ENCODE measurements at places on chromosomes 3 and 15.

- DNase-seq: no peak
These were observed 34.7 kb downstream of the GBE1 start for GRCh38 chr3:81726735-81727134.

- no peak for DNase-seq
These were observed 292.4 kb upstream of the SGO1 start for GRCh38 chr3:20478436-20478835.

DNA sequence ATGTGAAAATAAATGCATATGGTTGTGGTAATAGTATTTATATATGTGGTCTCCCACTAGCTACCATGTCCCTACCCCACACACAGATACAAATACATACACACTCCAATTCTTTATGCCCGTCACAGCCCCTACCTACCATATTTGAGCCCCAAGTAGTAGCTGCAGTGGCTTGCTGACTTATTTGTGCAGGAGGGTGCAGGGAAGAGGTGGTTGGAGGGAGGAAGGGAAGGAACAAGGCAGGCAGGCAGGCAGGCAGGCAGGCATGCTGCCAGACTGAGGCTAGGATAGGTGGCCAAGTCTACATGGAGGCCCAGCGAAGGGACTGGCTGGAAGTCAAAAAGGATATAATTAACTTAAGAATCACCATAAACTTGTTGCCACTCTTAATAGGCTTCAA, 82.9 kb downstream of the SCN11A start:
- DNase-seq: no peak

DNA sequence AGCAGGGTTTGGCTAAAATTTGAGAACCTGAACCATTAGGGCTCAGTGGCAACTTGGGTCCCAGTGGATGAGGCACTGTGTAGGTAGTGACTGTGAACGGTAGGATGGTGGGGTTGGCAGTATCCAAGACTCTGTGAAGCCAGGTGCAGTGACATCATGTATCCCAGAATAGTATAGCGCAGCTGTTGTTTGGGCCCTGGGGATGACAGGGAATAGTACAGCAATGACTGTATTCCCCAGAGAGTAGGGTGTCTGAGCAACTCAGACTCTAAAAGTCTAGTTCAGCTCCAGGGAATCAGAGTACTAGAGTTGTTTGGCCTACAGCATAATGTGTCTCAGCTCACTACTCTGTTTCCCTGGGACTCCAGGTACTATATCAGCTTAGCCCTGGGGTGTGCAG, 20.7 kb upstream of the PPP2R3A start:
- DNase-seq: no peak

DNA sequence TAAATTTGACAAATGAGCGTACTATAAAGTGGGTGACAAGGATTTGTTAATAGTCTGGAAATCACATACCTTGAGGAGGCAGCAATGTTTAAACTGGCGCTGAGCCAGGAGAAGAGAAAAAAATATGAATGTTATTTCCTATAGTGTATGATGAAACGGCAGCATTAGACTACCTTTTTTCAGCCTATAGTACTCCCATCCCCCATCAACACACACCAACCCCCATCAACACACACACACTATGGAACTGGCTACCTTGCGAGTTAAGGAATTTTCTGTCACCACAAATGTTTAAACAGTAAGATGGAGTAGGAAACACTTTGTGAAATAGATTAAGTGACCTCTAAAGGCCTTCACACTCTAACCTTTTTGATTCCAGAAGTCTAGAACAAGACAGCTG, 46.8 kb upstream of the ZCWPW2 start:
- DNase-seq: no peak

- no peak for DNase-seq
These were observed 429.3 kb upstream of the PDZRN3 start for GRCh38 chr3:74053970-74054516.

GRCh38 chr15:93143186-93143585, 54.2 kb upstream of the RGMA start:
- no peak for DNase-seq

DNA sequence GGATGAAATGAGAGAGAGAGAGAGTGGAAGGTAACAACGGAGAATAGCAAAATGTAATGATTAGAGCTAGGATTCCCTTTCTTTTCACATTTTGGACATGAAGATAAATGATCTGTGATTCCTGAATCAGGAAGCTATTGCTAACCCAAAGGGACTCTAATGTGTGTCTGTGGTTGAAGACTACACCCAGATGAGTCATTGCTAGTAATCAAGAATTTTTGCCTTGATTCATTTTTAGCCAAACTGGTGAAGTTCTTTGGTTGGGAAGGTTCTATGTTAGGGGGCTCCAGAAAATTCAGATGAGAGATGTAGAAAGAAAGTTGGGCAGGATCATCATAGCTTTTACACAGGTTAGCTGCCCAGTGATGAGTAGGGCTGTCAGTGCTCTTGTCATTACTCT, 116.4 kb downstream of the DUT start:
- DNase-seq: no peak

DNA sequence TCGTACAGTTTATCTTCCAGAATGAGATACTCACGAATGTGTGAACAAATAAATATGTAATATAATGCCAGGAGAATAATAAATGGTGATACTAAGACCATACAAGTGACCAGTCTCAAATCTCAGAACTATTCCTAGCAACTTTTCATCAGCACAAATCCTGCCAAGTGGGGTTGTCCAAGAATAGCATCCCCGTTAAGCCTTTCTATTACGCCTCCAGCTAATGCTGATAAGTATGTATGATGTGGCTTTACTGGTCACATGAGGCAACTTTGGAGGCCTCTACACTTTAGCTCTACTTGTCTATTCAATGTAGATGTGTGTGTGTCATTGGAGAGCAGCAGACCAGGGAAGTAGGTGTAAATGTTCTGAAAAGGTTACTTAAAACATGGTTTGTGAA, 129.5 kb downstream of the KCNMB2 start:
- DNase-seq: no peak

GRCh38 chr3:143001034-143001368, 369 bp upstream of the U2SURP start:
- peak; percentile 62 for DNase-seq

- DNase-seq: no peak
These were observed 114.6 kb downstream of the XXYLT1 start for GRCh38 chr3:195156286-195156890.

DNA sequence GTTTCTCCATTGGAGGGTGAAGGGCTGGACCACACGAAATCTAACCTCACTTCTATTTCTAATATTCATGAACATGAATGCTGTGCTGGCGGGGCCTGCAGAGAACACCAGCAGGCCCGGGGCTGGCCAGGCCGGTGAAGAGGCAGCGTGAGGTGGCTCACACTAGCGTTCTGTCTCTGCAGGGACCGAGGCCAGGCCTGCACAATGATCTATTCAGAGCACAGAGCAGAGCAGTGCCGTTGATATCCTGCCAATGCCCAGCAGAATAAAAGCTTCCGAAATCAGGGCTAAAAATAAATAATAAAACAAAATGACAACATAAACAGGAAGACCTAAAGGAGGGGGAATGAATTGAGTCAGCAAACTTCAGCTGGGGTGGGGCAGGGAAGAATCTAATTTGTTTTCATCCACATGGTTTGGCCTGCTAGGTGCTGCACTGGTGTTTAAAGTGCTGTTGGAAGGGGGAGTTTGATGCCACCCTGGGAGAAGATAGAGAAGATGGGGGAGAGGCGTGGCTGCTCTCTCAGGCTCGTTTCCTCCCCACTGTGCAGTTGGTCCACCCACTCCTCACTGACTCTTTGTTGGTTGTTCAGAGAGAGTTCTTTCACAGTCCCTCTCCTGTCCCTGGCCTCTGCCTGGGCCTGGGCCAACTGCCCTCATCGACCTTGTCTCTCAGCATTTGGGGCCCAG, 837.1 kb downstream of the AGBL1 start:
- DNase-seq: no peak

GRCh38 chr3:81696090-81696489, 65.4 kb downstream of the GBE1 start:
- no peak for DNase-seq

DNA sequence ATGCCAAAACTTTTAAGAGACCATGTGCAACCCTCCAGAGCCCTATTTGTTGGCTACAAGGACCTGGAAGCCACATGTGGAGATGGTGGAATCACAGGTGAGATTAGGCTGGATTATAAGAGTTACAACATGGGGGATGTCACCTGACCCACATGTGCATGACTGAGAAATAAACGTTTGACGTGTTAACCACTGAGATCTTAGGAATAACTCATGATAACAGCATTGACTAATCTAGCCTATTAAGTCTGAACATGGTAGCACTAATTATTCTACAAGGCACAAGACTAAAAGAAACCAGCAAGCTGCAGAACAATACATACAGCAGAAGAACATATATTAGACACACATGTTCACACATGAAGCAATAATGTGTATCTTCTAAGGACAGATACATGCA, 38.4 kb downstream of the SUCLG2 start:
- no peak for DNase-seq

DNA sequence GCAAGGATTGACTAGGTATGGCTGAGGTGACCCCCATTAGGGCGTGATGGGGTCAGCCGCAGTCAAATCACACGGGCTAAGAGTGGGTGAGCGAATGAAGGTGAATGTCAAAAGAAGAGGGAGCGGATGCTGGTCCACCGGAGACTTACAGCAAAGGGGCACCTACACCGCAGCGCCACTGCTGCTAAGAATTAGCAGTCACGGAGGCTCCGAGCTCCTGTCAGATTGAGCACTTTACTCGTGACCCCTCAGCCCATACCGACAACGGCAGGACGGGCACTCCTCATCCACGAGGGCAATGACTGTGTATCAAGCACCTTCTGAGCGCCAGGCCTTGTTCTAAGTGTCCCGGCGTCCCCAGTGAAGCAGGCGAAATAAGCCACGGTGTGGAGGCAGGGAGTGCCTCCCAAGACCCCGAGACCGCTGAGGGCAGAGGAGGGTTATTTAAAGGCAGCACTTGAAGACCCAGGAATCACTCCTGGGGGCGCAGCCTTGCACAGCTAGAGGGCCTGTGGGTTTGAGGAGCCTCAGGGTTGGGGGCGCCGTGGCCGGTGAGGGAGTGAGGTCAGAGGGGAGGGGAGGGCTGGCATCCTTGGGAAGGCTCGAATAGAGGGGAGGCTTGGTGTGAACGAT, 61.6 kb upstream of the GATA2 start:
- no peak for DNase-seq

- DNase-seq: no peak
These were observed 13.5 kb downstream of the HIGD1A start for GRCh38 chr3:42790714-42791229.

- no peak for DNase-seq
These were observed 23.6 kb downstream of the FAH start for GRCh38 chr15:80176443-80176842.

DNA sequence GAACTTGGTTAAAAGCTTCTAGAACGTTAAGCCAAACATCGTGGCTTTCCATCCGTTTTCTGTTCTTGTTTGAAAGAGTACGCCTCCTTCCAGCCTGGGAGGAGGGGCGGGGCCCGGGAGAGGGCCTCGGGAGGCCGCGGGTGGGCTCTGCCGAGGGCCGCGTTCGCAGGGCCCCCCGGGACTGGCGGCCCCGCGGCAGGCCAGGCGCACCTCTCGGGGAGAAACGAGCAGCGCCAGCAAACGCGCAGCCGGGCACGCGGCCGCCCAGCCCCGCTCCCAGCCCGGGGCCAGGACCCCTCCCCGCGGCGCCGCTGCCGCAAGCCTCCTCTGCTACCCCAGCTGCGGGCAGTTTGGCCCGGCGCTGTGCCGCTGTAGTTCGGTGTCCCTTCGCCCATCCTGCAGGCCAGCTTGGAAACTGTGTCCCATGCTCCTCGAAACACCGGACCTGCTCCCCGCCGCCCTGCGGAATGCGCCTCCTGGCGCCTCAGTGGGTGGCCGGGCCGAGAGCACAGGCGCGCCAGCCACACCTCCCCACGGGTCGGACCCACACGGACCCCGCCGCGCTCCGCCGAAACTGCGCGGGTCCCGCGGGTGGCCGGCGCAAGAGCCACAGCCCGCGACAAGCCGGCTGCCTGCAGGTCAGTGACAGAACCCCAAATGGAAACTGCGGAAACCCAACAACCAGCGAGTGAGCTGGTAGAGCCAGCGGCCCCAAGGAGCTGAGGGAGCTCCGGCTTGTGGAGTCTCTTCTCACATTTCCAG, 2.3 kb downstream of the OCA2 start:
- no peak for DNase-seq

DNA sequence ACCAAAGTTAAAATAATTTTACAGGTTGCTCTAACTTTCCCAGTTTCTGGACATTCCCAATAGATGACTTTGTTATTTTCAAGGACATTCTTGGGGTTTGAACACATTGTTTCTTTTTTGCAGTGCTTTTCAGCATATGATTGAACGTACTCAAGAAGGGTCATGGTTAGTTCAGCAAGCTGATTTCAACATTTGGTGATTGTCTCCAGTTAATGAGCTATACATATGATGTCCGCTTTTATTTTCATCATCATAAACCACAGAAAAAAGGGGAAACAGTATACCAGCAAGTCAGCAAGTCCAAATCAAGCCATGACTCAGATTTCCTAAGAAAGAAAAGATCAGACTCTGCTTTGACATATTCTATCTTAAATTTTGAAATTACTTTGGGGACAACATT, 69.4 kb downstream of the B3GALNT1 start:
- no peak for DNase-seq

GRCh38 chr3:50261505-50261904, 7.4 kb upstream of the SEMA3B start:
- DNase-seq: no peak

- DNase-seq: no peak
These were observed 514 bp upstream of the PPP4R2 start for GRCh38 chr3:72996121-72996472.

GRCh38 chr3:12280357-12280806, 8.5 kb upstream of the PPARG start:
- DNase-seq: no peak

DNA sequence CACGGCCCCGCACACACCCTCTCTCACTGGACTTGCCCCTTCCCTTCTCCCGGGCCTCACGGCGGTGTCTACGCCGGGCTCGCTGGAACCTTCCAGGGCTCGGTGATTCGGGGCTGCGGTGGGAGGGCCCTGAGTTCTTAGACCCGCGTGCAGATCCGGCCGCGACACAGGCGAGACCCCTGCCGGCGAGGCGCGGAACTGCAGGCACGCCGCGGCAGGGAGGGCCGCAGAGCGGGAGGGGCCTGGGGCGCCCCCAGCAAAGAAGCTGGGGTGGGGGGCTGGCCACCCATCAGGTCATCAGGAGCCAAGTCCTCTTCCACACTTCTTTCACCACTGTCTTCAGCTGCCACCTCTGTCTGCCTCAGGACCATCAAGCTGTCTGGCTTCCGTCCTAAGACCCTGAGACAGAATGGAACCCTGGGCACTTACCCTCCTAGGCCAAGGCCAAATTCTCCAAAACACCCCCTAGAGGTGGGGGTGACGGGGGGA, 164.5 kb downstream of the XXYLT1 start:
- DNase-seq: peak; percentile 77

- no peak for DNase-seq
These were observed 152.8 kb upstream of the TBL1XR1 start for GRCh38 chr3:177350121-177350520.

GRCh38 chr15:82150645-82151044, 104.8 kb upstream of the MEX3B start:
- DNase-seq: no peak

- no peak for DNase-seq
These were observed 32.0 kb downstream of the SELENOT start for GRCh38 chr3:150635076-150635475.

- no peak for DNase-seq
These were observed 11.2 kb downstream of the CIP2A start for GRCh38 chr3:108578064-108578463.

- no peak for DNase-seq
These were observed 9.9 kb downstream of the CEP152 start for GRCh38 chr15:48800811-48801455.

GRCh38 chr3:15932348-15933300, 134.8 kb upstream of the ANKRD28 start:
- no peak for DNase-seq

Data from activated naive CD8-positive, alpha-beta T cell treated with anti-CD3 and anti-CD28 coated beads, Interleukin-2, amount 50 U/mL, for 24 hours (primary cell).